ENCODE measurements at places on chromosomes 6 and 20.

- DNase-seq = no peak
Measured at GRCh38 chr6:143615785-143616184, 62.0 kb upstream of the PHACTR2 start.

DNA sequence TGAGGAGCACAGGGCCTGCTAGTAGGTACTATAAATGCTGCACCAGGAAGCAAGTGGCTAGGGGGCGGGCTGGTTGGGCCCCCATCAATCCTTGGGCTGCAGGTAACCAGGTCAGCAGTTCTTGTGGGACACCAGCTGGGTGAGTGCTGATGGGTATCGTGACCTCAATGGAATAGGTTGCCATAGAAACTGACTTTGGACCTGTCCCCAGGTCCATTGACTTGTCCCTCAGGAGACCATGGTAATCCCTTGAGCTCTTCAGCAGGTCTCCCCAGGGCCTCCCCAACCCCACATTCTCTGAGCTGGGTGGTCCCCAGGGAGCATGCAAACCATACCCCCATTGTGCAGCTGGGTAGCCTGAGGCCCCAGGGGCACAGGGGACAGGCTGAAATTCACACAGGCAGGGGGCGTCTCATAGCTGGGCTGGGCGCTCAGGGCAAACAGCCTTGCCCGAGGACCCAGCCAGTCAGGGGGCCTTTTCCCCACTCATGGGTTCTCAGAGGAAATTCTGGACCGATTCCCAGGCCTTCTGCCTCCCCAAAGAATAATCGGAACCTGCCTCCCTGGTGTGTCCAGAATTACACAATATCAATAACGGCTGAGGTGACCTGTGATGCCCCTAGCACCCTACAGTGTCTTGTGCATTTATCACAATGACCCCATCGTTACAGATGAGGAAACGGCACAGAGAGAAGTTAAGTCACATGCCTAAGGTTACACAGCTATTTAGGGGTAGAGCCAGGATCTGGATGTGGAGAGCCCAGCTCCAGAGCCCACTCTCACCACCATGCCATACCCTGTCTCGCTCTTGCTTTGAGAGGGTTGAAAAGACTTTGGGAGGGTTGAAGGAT, 35.9 kb downstream of the SRC start:
- no peak for DNase-seq

DNA sequence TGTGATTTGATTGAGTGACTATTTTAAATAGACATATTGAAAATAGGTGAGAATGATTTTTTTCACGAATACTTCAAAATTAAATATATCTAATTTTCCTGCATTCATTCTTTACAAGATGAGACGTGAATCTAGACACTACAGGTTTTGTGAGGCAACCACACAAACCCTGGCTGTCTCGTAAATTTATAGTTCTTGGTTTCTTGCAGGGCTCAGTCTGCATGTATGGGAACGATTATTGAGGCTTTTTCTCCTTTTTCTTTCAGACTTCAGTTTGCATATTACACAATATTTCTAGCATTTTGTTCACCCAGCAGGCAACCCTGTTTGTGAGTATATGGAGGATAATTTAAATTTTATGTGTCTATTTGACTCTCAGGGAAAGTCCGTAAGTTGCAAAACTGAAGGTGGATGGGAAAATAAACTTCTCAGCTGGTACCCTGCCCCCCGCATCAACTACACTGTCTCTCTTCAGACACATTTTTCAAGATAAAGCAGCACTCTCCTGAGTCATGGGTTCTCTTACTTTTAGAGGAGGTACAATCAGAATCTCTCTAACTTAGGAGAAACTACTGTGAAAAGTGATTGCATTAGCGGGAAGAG, 1349.3 kb downstream of the GRIK2 start:
- no peak for DNase-seq

- peak; percentile 26 for DNase-seq
Measured at GRCh38 chr6:13908955-13909381, 15.8 kb upstream of the RNF182 start.
